ENCODE measurements at places on chromosomes 16 and 17.
A peak's percentile ranks its signal among the peaks of the same experiment; 100 is the strongest.

DNA sequence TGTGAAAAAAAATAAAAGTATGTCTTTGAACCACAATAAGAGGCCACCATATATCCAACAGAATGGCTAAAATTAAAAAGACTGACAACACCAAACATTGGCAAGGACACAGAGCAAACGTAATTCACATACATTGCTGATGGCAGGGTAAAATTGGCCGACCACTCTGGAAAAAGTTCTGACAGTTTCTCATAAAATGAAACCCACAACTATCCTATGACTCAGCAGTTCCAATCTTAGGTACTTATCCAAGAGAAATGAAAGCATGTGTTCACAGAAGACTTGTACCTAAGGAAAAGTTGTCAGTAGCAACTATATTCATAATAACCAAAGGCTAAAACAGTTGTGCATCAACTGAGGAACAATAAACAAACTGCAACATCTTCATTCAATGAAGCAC, 357.3 kb upstream of the XYLT1 start:
- DNase-seq = peak; percentile 57

GRCh38 chr17:76830987-76831715, 37.1 kb upstream of the MGAT5B start:
- no peak for DNase-seq

GRCh38 chr16:4415538-4416199, 727 bp downstream of the CORO7 start:
- no peak for DNase-seq

DNA sequence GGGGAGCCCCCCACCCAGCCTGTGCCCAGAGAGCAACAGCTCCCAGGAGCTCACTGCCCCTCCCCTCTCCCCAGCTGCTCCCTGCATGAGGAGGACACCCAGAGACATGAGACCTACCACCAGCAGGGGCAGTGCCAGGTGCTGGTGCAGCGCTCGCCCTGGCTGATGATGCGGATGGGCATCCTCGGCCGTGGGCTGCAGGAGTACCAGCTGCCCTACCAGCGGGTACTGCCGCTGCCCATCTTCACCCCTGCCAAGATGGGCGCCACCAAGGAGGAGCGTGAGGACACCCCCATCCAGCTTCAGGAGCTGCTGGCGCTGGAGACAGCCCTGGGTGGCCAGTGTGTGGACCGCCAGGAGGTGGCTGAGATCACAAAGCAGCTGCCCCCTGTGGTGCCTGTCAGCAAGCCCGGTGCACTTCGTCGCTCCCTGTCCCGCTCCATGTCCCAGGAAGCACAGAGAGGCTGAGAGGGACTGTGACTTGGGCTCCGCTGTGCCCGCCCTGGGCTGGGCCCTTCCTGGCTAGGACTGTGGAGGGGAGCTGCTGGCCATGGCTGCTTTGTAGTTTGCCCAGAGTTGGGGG, 584 bp downstream of the TCAP start:
- DNase-seq = no peak

GRCh38 chr16:2858245-2859025, 465 bp upstream of the PRSS22 start:
- DNase-seq = no peak

DNA sequence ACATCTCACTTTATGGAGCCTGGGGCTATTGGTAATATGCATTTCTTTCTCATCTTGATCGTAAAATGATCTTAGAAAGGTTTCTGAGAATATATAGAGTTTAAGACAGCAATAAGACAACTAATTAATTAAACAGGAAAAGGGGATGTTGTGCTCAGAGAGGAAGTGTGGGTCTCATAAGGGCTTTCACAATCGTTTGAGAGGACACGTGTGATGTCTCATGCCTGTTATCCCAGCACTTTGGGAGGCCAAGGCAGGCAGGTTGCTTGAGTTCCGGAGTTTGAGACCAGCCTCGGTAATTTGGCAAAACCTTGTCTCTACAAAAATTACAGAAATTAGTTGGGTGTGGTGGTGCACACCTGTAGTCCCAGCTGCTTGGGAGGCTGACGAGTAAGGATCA, 295.6 kb downstream of the WWOX start:
- no peak for DNase-seq

DNA sequence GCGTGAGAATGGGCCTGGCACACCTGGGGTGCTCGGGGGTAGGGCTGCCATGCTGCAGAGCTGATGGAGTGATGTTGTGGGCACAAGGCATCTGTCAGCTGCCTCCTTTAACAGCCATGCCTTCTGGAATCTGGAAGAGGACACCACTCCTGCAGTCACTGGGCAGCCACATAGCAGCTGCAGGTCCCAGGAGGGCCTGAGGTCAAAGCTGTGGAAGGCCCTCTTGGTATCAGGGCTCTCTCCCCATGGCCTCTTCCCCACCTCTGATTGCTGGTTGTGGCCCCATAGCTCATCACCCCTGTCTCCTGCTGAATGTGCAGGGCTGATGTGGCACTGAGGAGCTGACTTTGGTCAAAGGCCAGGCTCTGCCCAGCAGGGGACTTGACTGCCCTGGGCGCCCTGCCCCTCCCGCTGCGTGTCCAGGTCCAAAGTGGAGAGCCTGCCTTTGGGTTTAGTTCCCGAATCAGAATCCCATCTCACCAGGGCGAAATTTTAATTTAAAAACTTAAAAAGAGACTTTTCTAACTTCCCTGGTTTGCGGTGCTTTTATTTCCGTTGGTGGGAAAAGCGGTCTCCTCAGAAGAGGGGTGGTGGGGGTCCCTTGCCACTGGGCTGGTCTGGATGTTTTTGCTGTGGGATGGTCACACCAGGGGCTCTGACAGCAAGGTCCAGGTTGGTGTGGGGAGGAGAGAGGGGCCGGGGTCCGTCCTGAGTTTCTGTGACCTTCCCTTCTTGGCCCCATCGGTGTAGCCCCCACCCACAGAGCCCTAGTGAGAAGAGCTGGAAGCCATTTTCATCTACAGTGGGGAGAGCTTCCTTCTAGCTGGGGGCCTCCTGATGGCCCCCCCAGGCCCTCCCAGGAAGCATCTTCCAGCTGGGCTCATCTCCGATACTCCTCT, 5.9 kb downstream of the UBALD2 start:
- DNase-seq = no peak

GRCh38 chr16:11495066-11495407, 91.7 kb downstream of the LITAF start:
- no peak for DNase-seq

DNA sequence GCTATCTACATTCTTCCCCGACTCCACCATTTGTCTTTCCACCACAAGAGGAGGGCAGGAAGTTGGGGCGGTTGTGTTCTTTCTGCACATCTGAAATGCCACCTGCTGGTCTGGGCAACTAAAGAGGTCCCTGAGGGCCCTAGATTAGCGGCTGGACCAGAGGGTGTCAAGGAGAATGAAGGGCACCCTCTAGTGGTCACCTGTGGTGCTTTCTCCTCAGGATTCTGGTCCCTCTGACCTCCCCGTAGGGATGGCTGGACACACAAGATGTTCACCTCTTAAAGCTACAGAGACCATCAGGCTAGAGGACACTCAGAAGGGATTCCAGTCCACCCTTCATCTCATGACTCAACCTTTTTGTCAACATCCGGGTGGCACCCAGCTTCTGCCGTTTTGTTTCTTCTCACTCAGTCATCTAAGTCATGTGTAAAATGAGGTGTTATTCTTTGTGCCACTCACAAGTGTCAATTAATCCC, 2.9 kb upstream of the SCIMP start:
- DNase-seq = no peak

- DNase-seq = no peak
Observed at GRCh38 chr17:38617967-38618760, 12.4 kb upstream of the SRCIN1 start.

GRCh38 chr16:53726625-53727024, 22.7 kb downstream of the FTO start:
- no peak for DNase-seq

- DNase-seq = no peak
Observed at GRCh38 chr17:42313389-42313772, 25.1 kb downstream of the STAT5A start.

GRCh38 chr16:75004460-75004859, 5.6 kb downstream of the ZNRF1 start:
- DNase-seq = no peak

DNA sequence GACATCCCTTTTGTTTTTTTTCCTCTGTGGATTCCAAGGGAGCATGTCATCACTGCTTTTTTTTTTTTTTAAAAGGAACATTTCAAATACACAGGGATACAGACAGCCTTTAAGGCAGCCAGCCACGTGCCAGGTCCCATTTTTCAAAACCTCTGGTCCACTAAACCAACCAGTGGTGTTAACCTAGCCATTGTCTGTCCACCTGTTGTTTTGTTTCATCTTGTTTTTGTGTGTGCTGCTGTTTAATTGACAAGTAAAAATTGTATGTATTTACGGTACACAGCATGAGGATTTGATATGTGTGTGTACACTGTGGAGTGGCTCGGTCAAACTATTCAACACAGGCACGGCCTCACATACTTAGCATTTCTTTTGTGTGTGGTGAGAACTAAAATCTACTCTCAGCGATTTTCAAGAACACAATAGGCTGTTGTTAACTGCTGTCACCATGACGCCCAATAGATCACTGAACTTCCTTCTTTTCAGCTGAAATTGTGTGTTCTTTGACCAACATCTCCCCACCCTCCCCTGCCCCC, 19.2 kb downstream of the TMEM114 start:
- DNase-seq = peak; percentile 34

GRCh38 chr17:77793146-77793970, 165.1 kb upstream of the TNRC6C start:
- DNase-seq = no peak

- DNase-seq = no peak
Observed at GRCh38 chr17:83072600-83073358, 6.6 kb upstream of the METRNL start.

DNA sequence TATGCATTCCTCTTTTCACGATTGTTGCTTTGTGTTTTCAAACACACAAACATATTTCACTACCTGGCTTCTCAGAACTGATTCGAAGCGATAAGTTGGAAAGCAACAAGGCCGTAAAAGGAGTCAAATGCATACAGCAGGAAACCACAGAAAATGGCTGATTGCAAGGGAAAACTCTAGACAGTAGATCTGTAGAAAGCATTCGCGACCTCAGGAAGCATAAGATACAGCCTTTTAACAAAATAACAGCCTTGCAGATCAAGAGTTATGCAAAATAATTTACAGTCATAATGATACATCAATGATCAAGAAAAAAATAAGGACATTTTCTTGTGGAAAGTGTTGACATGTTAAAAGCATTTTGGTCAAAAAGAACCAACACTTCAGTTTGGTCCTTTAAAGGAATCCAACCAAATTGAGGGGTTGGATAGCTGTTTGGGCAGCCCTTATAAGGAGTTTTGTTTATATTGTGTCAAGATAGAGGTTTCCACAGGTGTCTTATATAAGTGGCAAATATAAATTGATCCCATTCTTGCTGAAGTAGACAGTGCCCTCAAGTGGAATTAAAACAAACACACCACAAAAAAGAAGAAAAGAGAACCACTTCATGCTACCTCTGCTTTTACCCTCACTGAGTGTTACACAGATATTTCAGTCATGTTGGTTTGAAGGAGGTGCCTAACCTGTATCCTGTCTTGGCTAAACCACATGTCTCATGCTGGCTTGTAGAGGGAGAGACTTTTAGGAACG, 5.5 kb downstream of the CYLD start:
- DNase-seq = no peak

GRCh38 chr17:6677946-6678345, 26.4 kb downstream of the C17orf100 start:
- no peak for DNase-seq
